ENCODE measurements at places on chromosomes 11 and 22. TPM values are rescaled to one million over a fixed set of nuclear protein-coding genes. Genes with fewer than 3 reads are reported as not detected.

The OR6Q1 gene
- total RNA-seq: not detected

The MAPK8IP1 gene
- total RNA-seq: 3.7 TPM

The TREH gene
- total RNA-seq: not detected

The ATXN10 gene
- total RNA-seq: 102 TPM

The FIBIN gene
- 21.8 TPM for total RNA-seq

The CCDC88B gene
- 5.9 TPM for total RNA-seq

Measured in skin of body (tissue), 3 donors.